Left renal pelvis (tissue), 4 donors: ENCODE measurements at places on chromosomes 13 and 19.
A peak's percentile ranks its signal among the peaks of the same experiment; 100 is the strongest.

DNA sequence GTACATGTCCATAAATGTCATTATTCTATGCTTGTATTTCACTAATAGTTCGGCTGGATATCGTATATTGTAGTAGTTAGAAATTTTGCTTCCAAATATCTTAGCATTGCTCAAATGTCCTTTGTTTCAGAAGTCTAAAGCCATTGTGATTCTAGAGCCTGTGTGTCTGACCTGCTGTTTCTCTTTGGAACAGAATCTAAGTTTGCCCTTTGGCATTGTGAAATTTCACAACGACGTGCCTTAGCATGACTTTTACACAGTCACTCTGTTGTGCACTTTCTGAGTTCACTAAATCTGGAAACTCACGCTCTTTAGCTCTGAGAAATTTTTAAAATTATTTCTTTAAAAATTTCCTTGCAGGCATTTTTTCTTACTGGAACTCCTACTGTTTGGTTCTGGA lies 152.2 kb downstream of the TBC1D4 start:
- no peak for DNase-seq

- no peak for DNase-seq
Observed at GRCh38 chr13:26344980-26345379, 91.1 kb downstream of the CDK8 start.

- DNase-seq, result no peak
Observed at GRCh38 chr19:55084416-55084815, 8.7 kb downstream of the EPS8L1 start.

DNA sequence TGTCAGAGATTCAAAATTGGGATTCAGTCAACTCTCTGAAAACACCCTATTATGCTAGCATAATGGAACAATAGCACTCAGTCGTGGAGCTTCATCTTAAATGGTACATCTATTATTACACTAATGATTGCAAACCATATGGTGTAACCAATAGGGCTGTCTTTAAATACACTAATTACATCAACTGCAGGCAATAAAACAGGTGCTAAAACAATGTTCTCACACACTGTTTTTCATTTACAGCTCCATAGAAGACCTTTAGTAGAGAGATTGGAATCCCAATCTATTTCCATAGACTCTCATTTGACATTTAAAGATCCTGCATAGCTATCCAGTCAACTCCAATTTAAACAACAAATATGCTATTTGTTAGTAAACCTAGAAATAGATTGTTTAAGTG lies 1917.4 kb downstream of the OLFM4 start:
- DNase-seq, result no peak

- no peak for DNase-seq
Observed at GRCh38 chr19:17455308-17456123, 5.2 kb downstream of the NXNL1 start.

DNA sequence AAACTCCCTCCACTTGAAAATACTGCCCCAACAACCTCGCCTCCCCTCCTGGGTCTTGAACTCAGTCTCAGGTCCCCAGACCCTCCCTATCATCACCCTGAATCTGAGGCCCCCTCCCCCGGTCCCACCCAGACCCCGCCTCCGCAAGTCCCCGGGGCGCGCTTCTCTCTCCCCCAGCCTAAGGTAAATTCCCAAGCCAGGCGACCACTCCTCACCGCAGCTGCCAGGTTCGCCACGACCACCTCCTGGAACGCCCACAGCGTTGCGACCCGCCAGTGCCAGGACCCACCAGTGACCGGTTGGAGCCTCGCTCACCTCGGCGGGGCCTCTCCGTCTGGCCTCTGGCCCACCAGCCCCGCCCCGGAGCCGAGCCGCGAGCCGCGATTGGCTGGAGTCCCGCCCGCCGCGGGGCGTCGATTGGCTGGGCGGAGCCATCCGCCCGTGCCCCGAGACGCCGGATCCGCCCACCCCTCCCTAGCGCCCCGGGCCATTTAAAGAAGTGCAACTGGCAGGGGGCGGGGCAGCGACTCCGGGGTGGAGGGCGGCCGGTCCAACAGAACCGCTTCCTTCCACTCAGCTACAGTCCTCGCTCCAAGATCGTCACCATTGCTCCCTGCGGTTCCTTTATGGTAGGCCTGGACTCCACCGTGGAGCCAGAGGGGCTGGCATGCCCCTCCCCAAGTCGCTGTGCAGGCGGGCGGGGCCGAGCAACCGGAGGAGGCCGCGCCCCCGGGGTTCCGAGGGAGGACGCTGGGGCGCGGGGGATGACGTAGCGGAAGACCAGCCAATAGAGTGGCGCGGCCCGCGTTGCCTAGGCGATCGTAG lies at the start of gene SERTAD3:
Gene SERTAD3 (minus strand): TSS at position 336 of the 825 bp plus-strand sequence. CDS start 2,255 bp downstream, outside the sequence.
- peak; percentile 92 for DNase-seq

- no peak for DNase-seq
Observed at GRCh38 chr13:100234524-100235136, 145.7 kb downstream of the PCCA start.

- DNase-seq, result no peak
Observed at GRCh38 chr13:35917252-35917941, 213.8 kb downstream of the DCLK1 start.

- DNase-seq, result no peak
Observed at GRCh38 chr19:45025264-45025663, 13.6 kb upstream of the CLASRP start.

GRCh38 chr19:50646074-50646807 lies 3.0 kb upstream of the C19orf81 start:
- no peak for DNase-seq

DNA sequence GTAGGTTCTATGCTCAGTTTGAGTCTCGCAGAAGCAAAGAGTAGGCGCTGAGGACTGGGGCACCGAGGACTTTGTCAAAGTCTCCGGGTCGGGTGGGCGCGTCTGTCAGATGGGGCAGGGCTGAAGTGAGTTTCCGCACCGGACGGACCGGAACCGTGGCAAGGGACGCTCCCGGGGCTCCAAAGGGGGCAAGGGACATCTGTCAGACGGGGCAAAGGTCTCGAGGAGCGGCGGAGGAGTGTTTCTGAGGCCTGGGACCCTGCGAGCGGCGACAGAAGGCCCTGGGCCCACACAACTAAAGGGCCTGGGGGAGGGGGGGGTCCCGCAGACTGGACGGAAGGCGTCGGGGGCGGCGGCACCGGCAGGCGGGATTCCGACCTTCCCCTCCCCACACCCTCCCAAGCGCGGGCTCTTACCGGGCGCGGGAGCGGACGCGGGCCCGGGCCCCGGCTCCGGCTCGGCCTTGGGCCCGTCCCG lies 13.3 kb upstream of the AKAP8L start:
- DNase-seq, result no peak

DNA sequence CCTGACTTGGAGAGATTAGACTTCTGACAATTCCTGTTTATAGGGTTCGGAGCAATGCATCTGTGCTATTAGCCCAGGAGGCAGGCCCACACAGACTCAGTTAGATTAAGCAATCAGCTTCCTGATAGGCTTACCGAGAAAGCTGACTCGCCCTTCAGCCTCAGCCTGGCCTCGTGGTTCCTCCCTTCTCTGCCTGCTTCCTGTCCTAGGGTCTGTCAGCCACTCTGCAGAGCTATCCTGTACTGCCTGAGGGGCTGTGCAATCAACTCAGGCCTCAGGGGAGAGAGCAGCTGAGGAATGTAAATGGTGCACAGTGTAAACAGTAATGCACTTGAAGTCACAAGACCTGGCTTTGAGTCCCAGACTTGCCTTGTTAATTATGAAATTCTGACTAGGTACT lies 30.7 kb downstream of the HTR2A start:
- DNase-seq, result no peak

DNA sequence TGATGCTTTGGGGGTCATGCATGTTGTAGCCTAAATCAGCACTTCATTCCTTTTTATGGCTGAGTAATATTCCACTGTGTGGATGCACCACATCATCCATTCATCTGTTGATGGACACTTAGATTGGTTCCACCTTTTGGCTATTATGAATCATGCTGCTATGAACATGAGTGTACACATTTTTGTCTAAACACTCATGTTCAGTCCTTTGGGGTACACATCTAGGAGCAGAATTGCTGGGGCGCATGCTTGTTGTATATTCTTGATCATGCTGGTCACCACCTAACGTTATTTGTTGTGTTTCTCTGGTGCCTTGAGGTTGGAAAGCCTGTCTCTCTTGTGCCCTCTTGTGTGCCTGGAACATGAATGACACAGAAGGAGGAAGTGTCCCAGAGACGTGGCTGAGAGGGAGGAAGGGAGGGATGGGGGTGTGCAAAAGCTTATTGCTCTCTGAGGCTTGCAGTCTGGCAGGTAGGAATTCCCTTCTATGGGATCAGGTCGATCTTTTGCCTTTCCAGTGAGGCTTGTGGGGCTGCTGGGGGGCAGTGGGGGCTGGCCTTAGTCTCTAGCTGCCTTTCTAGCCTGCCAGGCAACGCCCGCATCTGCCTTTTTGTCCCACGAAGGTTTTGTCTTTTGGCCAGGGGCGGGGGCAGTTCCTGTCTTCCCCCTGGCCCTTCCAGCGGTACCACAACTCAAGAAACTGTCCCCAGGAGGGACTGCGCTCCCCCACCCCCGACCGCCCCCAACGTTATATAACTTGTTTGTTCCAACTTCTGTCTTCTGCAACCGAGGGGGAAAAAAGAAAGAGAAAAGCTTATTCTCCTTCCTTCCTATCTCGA lies 7.6 kb downstream of the KLHL26 start:
- no peak for DNase-seq

- DNase-seq, result peak; percentile 30
Observed at GRCh38 chr19:33143897-33144405, 12.0 kb downstream of the WDR88 start.

DNA sequence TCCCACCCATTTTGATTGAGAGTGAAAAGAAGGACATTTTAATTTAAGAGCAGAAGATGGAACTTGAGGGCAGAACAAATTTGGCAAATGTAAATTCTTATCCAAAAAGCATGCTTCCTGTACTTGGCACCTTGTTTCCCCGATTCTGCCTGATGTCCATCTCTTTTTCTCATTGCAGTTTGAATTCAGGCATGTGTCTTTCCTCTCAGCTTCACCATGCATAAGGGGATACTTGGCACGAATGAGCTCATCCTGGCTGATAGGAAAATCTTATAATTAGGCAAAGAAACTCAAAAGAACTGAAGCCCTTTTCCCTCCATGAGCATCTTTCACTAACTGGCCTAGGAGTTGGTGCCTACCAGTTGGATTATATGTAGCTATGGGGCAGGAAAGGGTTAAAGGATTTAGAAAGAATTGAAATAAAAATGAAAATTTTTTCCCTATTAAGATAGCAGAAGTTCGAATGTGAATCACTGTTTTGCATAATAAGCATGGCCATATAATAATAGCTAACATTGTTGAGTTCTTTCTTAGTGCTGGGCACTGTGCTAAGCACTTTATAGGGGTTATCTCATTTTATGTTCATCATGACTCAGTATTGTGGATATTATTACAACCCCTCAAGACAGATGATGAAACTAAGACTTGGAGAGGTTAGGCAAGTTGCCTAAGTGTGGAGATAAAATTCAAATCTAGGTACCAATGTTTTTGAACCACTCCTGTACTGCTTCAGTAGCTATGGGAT lies 386.6 kb downstream of the KCNRG start:
- no peak for DNase-seq

GRCh38 chr13:70756088-70756487 lies 647.8 kb upstream of the KLHL1 start:
- no peak for DNase-seq

DNA sequence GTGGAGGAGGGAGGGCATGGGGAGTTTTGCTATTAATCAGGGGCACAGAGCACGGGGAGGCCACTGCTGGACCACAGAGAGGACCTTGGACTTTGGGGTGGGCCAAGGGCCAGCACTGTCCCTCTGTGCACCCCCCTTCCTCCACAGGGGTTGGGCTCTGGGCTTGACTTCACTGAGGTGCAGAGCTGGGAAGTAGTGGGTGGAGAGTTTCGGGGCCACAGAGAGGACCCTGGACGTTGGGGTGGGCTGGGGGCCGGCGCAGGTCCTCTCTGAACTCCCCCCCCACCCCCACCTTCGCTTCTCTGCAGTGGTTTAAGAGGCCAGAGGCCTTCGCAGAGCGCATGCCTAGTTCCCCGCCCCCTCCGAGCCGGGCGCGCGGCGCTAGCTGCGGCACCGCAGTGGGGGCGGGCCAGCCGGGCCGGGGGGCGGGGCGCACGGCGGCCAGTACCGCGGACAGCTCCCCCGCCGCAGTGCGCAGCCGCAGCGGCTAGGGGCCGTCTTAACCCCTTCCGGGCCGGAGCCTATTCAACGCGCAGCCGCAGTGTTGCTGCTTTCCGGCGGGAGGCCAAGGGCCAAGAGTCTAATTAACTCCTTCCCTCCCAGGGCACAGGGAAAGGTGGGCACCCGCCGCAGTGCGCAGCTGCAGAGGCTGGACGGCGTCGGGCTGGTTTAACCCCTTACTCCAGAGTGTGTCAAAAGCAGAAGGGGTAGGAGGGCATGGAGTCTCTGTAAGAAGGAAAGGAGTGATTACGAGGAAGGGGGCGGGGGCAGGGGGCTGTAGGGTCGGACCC lies 3.7 kb downstream of the KCNC3 start:
- no peak for DNase-seq

DNA sequence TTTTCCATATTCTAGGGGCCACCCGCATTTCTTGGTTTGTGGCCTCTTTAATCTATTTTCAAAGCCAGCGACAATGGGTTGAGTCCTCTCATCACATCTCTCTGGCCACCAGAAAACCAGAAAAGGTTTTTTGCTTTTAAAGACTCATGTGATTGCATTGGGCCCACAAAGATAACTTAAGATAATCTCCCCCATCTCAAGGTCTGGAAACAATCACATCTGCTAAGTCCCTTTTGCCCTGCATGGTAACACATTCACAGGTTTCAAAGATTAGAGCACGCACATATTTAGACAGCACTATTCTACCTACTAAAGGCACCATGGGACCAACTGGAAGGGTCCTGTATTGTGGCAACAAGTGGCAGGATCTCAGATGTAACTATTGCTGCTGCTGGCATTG lies 147.0 kb upstream of the MIR17HG start:
- DNase-seq, result no peak

DNA sequence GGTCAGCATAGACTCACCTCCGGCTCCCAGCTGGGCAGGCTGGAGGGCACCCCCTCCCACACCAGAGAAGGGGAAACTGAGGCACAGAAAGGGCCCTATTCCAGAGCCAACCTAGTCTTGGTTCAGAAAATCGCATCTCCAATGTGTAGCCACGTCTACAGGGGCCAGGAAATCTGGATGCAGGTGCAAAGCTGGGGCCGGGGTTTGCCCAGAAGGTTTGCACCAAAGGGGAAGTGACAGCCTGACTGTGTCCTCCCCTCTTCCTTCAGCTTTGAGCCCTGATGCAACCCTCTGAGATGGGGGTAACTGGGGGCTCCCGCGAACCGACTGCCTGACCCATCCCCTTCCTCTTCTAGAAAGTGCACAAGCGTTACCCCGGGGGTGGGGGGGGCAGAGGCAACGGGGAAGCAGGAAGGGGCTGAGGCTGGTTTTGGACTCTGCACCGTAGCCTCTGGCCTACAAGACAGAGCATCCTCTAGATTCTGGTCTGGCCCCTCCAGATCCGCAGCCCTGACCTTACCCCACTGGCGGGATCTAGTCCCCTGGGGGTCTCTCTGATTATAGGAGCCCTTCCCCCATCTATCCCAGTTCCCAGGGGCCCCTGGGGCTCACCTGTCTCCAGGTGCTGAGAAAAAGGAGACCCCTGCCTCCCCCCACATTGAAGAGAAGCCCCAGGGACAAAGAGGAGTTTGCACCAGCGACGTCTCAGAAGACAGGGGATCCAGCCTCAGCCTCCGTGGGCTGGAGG lies 1.1 kb upstream of the ONECUT3 start:
- no peak for DNase-seq

GRCh38 chr13:43041369-43041921 lies 18.1 kb downstream of the DNAJC15 start:
- DNase-seq, result no peak

GRCh38 chr19:1417681-1418495 lies 10.5 kb downstream of the DAZAP1 start:
- DNase-seq, result no peak
